C1 segment of cervical spinal cord (tissue), 14 donors: ENCODE measurements at places on chromosomes 11 and 22.

GRCh38 chr22:41048791-41049717, 43.3 kb upstream of the EP300 start:
- peak; percentile 17 for DNase-seq

DNA sequence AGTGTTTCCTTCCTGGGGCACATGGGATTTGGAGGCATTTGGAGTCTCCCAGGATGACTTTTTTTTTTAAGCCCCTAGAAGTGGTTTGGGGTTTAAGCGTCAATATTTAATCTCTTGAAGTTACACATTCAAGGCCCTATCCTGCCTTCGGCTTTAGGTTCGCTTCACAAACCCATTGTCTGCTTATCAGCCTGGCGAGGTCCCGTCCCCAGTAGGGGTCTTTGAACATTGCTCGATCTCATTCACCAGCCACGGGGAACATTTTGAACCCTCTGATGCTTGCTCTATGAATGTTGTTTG, 75.9 kb downstream of the KCNQ1 start:
- DNase-seq: no peak

DNA sequence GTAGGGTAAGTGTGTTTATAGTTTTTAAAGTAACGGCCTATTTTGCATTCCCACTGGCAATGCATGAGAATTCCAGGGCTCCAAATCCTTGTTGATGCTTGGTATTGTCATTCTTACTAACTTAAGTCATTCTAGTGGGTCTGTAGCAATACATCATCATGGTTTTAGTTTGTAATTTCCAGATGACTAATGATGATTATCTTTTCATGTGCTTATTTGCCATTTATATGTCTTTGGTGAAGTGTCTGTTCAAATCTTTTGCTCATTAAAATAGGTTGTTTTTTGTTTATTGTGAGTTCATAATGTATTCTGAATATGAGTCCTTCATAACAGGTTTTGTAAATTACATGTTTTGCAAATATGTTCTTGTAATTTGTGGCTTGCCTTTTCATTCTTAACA, 31.2 kb downstream of the MTMR3 start:
- no peak for DNase-seq

- no peak for DNase-seq
Measured at GRCh38 chr11:96035740-96036078, 111.8 kb upstream of the MTMR2 start.

GRCh38 chr11:34665077-34665835, 44.4 kb downstream of the EHF start:
- DNase-seq: no peak
